Uterus (tissue), 4 donors: ENCODE measurements at places on chromosomes 16 and 17.
A peak's percentile ranks its signal among the peaks of the same experiment; 100 is the strongest.

DNA sequence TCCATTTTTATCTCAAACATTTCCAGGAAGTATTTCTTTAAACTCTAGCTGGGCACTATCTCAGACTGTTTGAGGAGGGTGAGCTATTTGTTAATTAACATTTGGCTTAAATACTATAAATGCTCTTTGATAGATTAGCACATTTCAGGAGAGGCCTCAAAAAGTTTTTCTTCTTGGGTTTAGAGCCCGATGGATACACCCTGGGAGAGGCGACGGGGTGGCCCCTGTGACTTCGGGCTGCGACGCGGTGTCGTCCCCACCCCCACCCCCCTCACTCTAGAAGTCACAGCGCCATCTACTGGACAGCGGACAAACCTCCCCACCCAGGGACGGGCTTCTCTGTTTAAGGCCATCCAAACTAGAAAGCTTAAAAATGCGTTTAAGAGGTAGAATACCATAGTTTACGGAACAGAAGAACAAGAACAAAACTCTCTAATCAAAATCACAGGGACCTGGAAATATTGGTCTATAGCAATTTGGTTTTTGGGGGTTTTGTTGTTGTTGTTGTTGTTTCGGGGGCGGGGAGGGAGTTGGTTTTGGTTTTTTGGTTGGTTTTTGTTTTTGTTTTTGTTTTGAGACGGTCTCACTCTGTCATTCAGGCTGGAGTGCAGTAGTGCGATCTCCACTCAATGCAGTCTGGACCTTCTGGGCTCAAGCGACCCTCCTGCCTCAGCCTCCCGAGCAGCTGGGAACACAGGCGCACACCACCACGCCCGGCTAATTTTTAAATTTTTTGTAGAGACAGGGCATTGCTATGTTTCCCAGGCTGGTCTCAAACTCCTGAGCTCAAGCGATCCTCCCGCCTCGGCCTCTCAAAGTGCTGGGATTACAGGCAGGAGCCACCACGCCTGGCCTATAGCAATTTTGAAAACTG, 254.4 kb downstream of the C16orf95 start:
- H3K27ac ChIP-seq, result no peak overlapping the region
- no peak overlapping the region for H3K4me3 ChIP-seq
- no peaks in the 10 kb centered on the region for H3K27me3 ChIP-seq
- H3K36me3 ChIP-seq, result no peaks in the 10 kb centered on the region

DNA sequence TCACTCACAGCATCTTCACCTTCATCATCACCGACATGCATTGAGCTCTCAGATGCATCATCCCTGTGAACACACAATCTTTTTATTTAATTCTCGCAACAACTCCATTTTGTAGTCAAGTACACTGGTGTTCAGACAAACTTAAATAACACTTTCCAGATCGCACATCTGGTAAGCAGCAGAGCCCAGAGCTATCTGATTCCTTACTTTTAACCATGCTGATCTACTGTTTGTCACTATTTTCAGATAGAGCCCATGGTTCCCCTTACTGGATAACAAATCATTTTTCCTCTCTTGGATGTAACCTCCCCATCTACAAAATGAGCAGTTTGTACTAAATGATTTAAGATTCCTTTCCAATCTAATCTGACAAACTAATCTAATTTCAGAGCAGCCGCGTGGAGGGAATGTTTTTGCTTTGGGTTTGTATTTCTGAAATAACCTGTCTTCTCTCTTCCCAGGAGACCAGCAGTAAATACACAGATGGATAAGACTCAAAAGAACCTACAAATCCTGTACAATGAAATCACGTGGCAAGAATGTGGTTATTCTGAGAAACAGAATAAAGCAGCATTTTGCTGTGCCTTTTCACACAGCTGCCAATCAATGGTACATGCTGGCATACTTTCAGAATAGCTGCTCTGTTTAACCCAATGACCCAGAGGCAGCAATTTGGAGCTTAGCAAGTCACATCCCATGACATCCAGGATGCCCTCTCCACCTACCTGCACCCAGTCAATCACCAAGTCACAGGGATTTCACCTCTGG, 72.9 kb upstream of the CCL2 start:
- no peak overlapping the region for H3K27ac ChIP-seq
- H3K4me1 ChIP-seq, result no peaks in the 10 kb centered on the region
- no peaks in the 10 kb centered on the region for H3K36me3 ChIP-seq
- no peak overlapping the region for H3K4me3 ChIP-seq
- no peaks in the 10 kb centered on the region for H3K27me3 ChIP-seq

DNA sequence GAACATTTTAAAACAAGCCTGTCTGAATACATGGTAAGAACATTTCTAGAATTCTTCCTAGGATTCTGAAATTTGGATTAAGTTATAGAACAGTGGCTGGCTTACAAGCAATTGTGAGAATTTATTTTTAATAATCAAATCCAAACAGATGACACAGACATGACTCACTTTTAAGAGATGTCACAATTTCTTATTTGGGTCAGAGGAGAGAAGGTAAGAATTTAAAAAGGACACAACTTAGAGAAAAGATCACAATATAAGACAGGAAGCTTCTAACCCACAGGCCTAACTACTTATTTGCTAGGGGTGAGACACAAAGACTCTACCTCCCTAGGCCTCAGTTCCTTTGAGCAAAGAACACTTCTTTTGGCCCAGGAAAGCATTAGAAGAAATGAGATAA, 32.7 kb downstream of the ZZEF1 start:
- DNase-seq, result no peak
- H3K36me3 ChIP-seq, result no peaks in the 10 kb centered on the region
- H3K4me1 ChIP-seq, result no peaks in the 10 kb centered on the region
- H3K27me3 ChIP-seq, result no peaks in the 10 kb centered on the region

DNA sequence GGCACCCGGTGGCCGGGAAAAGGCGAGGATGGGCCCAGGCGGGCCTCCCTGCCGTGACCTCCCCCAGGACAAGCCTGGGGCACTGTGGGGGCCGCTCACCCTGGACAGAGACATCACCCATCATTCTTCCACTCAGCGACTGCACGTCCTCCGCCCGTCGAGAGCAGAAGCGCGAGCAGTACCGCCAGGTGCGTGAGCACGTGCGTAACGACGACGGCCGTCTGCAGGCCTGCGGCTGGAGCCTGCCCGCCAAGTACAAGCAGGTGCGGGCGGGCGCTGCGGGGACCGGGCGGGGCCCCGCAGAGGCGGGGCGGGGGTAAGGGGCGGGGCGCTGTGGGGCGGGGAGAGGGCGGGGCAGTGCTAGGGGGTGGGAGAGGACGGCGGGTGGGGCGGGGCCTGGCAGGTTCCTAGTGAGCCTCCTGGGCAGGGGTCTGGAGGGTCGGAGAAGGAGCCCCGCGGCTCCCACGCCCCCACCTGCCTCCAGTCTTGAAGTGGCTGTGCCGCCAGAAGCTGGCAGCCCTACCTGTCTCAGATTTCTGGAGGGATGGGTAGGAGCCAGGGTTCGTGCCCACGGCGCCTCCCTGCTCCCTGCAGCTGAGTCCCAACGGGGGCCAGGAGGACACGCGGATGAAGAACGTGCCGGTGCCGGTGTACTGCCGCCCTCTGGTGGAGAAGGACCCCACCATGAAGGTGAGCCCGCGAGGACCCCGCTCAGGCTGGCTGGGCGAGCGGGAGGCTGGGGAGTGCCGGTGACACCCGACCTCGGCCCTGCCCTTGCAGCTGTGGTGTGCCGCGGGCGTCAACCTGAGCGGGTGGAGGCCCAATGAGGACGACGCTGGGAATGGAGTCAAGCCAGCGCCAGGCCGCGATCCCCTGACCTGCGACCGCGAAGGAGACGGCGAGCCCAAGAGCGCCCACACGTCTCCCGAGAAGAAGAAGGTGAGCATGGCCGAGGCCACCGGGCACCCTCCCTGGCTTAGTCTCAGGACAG, 7.5 kb downstream of the NME3 start:
- no peaks in the 10 kb centered on the region for H3K4me1 ChIP-seq
- H3K36me3 ChIP-seq, result no peaks in the 10 kb centered on the region
- H3K27me3 ChIP-seq, result no peaks in the 10 kb centered on the region
- no peak overlapping the region for H3K27ac ChIP-seq
- H3K4me3 ChIP-seq, result no peak overlapping the region

DNA sequence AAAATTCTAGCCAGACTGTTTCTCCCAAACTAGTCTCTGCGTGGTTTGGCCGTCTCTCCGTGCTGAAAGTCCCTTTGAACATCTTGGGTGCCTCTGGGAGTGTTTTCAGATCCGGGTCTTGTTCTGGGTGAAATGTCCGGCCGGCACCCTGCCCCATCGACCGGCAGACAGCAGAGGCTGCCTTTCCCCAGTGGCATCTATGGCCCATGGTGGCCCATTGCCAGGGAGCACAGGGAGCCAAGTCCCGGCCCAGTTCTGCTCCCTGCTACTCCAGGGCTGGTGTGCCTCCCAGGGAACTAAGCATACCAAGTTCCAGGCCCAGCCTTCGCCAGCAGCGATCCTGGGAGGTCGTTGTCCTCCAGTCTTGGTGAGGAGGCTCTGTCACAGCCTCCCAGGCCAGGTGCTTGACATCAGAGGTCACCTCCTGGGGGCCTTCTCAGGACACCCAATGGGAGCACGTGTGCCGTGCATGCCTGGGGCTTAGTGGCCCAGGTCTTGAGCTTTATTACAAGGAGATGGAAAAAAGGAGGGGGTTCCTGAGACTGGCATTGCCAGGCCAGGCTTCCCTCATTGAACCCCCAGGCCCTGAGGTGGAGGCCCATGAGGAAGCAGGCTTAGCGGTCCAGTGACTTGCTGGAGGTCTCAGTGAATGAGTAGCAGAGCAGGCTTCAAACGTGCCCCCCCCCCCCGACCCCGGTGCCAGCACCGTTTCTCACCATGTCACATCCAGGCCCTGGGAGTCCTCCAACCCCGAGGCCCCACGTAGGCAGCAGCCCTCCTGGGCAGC, 54.0 kb downstream of the PGS1 start:
- no peak overlapping the region for H3K27ac ChIP-seq
- no peaks in the 10 kb centered on the region for H3K4me1 ChIP-seq
- no peak for DNase-seq
- H3K27me3 ChIP-seq, result no peaks in the 10 kb centered on the region
- H3K36me3 ChIP-seq, result no peaks in the 10 kb centered on the region
- H3K4me3 ChIP-seq, result no peak overlapping the region

DNA sequence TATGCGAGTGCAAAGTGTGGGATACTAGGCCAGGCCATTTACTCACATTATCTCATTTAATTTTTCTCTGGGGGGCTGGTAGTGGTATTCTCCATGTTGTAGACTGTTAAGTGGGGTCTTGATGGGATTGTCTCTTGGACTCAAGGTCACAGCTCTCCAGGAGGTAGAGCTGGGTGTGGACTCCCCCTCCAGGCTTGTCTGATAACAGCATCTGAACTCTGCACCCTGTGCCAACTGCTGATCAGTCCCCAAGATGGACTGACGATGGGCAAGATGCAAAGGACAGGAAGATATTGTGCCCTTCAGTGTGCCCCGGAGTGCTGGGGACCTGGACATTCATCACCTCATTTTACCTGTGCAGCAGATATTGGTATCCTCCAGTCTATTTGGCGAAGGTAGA, 147.8 kb downstream of the MSI2 start:
- H3K27me3 ChIP-seq, result no peaks in the 10 kb centered on the region
- H3K36me3 ChIP-seq, result no peaks in the 10 kb centered on the region
- no peak overlapping the region for H3K27ac ChIP-seq
- no peaks in the 10 kb centered on the region for H3K4me1 ChIP-seq
- no peak for DNase-seq

DNA sequence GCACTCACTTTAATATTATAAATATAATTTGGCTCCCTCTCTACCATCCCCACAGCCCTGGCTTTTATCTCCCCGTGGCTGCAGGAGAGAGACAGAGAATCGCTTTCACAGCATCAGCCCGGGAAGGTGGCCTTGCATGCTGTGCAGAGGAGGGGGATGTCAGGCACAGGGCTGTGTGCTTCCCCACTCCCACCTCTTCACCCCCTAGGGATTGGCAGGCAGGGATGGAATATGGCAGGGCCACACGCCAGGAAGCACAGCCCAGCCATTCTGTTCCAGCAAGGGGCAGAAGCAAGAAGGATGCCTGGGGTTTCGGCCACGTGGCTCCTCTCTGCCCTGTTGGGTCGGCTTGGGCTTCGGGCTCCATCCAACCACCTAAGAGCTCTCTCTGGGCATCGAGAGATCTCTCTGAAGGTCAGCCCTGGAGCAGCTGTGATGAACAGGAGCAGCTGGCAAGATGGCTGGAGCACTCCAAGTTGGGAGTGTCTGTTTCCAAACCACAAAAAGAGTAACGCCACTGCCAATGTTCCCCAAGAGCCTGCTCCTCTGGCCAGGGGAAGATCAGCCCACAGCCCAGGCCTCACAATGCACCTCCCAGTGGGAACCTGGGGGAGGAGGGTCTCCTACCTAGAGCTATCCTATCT, 223.2 kb downstream of the C16orf78 start:
- H3K27me3 ChIP-seq, result no peaks in the 10 kb centered on the region
- H3K4me3 ChIP-seq, result no peak overlapping the region
- no peak for DNase-seq
- peaks cover 10% of the 10 kb centered on the region for H3K4me1 ChIP-seq
- peak overlapping the region; percentile 78 for H3K27ac ChIP-seq

GRCh38 chr17:81241648-81242420, 2.7 kb downstream of the NDUFAF8 start:
- H3K4me1 ChIP-seq, result peaks cover 6% of the 10 kb centered on the region
- H3K27ac ChIP-seq, result no peak overlapping the region
- H3K4me3 ChIP-seq, result no peak overlapping the region
- peak; percentile 48 for DNase-seq
- no peaks in the 10 kb centered on the region for H3K27me3 ChIP-seq
- H3K36me3 ChIP-seq, result no peaks in the 10 kb centered on the region

DNA sequence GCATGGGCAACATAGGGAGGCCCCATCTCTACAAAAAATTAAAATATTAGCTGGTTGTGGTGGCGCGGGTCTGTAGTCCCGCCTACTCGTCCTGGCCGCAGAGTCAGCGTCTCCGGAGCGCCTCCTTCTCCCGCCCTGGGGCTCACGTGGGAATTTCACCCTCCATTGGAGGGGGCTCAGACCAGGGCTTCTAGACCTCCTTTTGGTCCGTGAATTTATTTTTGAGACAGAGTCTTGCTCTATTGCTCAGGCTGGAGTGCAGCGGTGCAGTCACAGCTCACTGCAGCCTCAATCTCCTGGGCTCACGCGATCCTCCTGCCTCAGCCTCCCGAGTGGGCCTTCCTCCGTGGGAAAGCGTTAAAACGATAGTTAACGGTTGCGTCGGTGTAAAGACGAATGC, 394 bp upstream of the NME4 start:
- H3K4me1 ChIP-seq, result peaks cover 2% of the 10 kb centered on the region
- no peaks in the 10 kb centered on the region for H3K27me3 ChIP-seq
- no peaks in the 10 kb centered on the region for H3K36me3 ChIP-seq
- DNase-seq, result peak; percentile 58
- H3K4me3 ChIP-seq, result peak overlapping the region; percentile 74
- H3K27ac ChIP-seq, result peak overlapping the region; percentile 91
